ENCODE measurements at places on chromosomes 2 and 18. TPM values are rescaled to one million over a fixed set of nuclear protein-coding genes. Genes with fewer than 3 reads are reported as not detected.

GAD1 gene
- 0.14 TPM for total RNA-seq

EN1 gene
- not detected for total RNA-seq

TUBA4B gene
- total RNA-seq: not detected

ASIC4 gene
- not detected for total RNA-seq

ARHGEF33 gene
- total RNA-seq: 0.14 TPM

ASB18 gene
- total RNA-seq: not detected

CNGA3 gene
- under 0.01 TPM for total RNA-seq

CCDC68 gene
- 3.0 TPM for total RNA-seq

ANKRD30BL gene
- total RNA-seq: not detected

CROCC2 gene
- not detected for total RNA-seq

PRKAG3 gene
- not detected for total RNA-seq

RAB17 gene
- total RNA-seq: 2.9 TPM

GAREM1 gene
- 1.9 TPM for total RNA-seq

CD207 gene
- total RNA-seq: not detected

TRABD2A gene
- total RNA-seq: 5.1 TPM

CHRND gene
- not detected for total RNA-seq

CENPA gene
- 31.7 TPM for total RNA-seq

POTEI gene
- 0.66 TPM for total RNA-seq

FBXO48 gene
- 0.72 TPM for total RNA-seq

MC4R gene
- not detected for total RNA-seq

SLC19A3 gene
- total RNA-seq: 0.86 TPM

SLC39A10 gene
- 62.5 TPM for total RNA-seq

TEKT4 gene
- not detected for total RNA-seq

CFAP221 gene
- not detected for total RNA-seq

TM4SF20 gene
- not detected for total RNA-seq

SH3RF3 gene
- 7.3 TPM for total RNA-seq

FBXO36 gene
- total RNA-seq: 1.6 TPM

PKDCC gene
- 1.1 TPM for total RNA-seq

CPLX4 gene
- total RNA-seq: not detected

TUBB8B gene
- not detected for total RNA-seq

CCDC74A gene
- 5.6 TPM for total RNA-seq

C1GALT1C1L gene
- not detected for total RNA-seq

C2orf81 gene
- total RNA-seq: 0.40 TPM

MC2R gene
- not detected for total RNA-seq

BOD1L2 gene
- total RNA-seq: not detected

RTP5 gene
- not detected for total RNA-seq

GKN2 gene
- total RNA-seq: not detected

SLC1A4 gene
- 5.1 TPM for total RNA-seq

CCDC121 gene
- total RNA-seq: 1.4 TPM

PSMA8 gene
- not detected for total RNA-seq

SCG2 gene
- not detected for total RNA-seq

BAZ2B gene
- 111 TPM for total RNA-seq

EFHD1 gene
- not detected for total RNA-seq

IL1RL2 gene
- 0.07 TPM for total RNA-seq

INPP5D gene
- 39.6 TPM for total RNA-seq

LHCGR gene
- not detected for total RNA-seq

KCNG2 gene
- total RNA-seq: not detected

TBR1 gene
- under 0.01 TPM for total RNA-seq

MYCN gene
- 3.2 TPM for total RNA-seq

GPBAR1 gene
- total RNA-seq: 0.40 TPM

NEUROD1 gene
- total RNA-seq: not detected

SERPINB4 gene
- total RNA-seq: not detected

TDRD15 gene
- under 0.01 TPM for total RNA-seq

ATP8B1 gene
- total RNA-seq: 95.1 TPM

HRH4 gene
- not detected for total RNA-seq

SERPINB3 gene
- not detected for total RNA-seq

Data from thoracic aorta endothelial cell (primary cell).